ENCODE measurements at places on chromosomes 6 and 20. TPM values are rescaled to one million over a fixed set of nuclear protein-coding genes. Genes with fewer than 3 reads are reported as not detected.

Gene PSORS1C2
- not detected for total RNA-seq

Gene TRIM10
- not detected for total RNA-seq

Gene PARD6B
- 10.8 TPM for total RNA-seq

Gene PCK1
- total RNA-seq, result 2.2 TPM

Gene F13A1
- 306 TPM for total RNA-seq

Gene RCAN2
- 5.8 TPM for total RNA-seq

Gene AIF1
- total RNA-seq, result 18.4 TPM

Gene APCDD1L
- total RNA-seq, result 0.74 TPM

Gene KCNQ5
- 0.10 TPM for total RNA-seq

Gene KHDC1
- not detected for total RNA-seq

Gene EYA2
- 0.77 TPM for total RNA-seq

- H3K4me1 ChIP-seq, result no peaks in the 10 kb centered on the region
- no peak overlapping the region for H3K27ac ChIP-seq
- no peaks in the 10 kb centered on the region for H3K27me3 ChIP-seq
- H3K4me3 ChIP-seq, result no peak overlapping the region
Measured at GRCh38 chr6:107408714-107409113, 50.6 kb downstream of the PDSS2 start.

DNA sequence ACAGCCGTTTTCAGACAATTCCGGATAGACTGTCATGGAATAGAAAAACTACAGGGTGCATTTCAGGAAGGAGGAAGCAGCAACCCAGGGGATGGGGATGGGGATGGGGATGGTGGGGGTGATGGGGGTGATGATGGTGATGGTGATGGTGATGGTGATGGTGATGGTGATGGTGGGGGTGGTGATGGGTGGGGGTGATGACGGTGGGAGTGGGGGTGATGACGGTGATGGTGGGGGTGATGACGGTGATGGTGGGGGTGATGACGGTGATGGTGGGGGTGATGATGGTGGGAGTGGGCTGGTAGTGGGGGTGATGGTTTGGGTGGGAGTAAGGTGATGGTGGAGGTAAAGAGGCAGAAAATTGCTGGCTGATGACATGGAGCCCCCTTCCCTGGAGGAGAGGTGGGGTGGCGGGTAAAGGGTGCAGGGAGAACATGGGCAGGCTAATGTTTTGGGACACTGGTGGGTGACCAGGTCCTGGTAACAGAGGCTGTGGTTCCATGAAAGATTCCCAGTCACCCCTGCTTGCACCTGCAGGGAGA lies 17.5 kb downstream of the LAMA5 start:
- H3K36me3 ChIP-seq, result peaks cover 25% of the 10 kb centered on the region
- no peak overlapping the region for H3K4me3 ChIP-seq
- no peak overlapping the region for H3K27ac ChIP-seq

GRCh38 chr6:119230160-119230559 lies 119.4 kb downstream of the MAN1A1 start:
- no peaks in the 10 kb centered on the region for H3K27me3 ChIP-seq
- H3K4me1 ChIP-seq, result no peaks in the 10 kb centered on the region
- H3K27ac ChIP-seq, result no peak overlapping the region
- H3K36me3 ChIP-seq, result no peaks in the 10 kb centered on the region
- no peak overlapping the region for H3K4me3 ChIP-seq
- no peak for DNase-seq

GRCh38 chr6:49946835-49947234 lies 17.1 kb downstream of the DEFB114 start:
- DNase-seq, result no peak
- no peaks in the 10 kb centered on the region for H3K36me3 ChIP-seq
- H3K4me1 ChIP-seq, result no peaks in the 10 kb centered on the region
- H3K27ac ChIP-seq, result no peak overlapping the region
- no peak overlapping the region for H3K4me3 ChIP-seq

GRCh38 chr6:142613981-142614380 lies 312.2 kb downstream of the ADGRG6 start:
- no peaks in the 10 kb centered on the region for H3K4me1 ChIP-seq
- H3K27me3 ChIP-seq, result no peaks in the 10 kb centered on the region
- H3K4me3 ChIP-seq, result no peak overlapping the region

- no peak overlapping the region for H3K4me3 ChIP-seq
- H3K27ac ChIP-seq, result no peak overlapping the region
Measured at GRCh38 chr6:100899202-100899601, 18.1 kb upstream of the ASCC3 start.

DNA sequence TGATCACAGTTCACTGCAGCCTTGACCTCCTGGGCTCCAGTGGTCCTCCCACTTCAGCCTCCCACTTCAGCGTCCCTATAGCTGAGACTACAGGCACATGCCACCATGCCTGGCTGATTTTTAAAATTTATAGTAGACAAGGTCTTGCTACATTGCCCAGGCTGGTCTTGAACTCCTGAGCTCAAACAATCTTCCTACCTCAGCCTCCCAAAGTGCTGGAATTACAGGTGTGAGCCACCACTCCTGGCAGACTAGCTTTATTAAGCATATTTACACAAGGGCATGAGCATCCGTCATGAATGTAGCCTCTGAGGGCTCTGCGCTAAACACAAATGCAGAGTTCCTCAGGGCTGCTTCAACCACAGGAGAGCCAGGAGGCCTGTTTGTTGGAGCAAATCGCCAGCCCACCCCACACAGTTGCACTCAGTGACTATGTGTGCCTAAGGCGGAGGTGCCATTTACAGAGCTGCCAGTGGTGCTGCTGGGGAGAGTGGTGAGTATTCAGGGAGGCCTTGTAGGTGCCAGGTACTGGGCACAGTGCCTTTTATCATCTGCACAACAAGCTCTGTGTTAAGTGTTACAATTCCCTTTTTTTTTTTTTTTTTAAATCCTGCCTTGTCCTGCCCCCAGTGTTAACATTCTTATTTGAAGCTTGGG lies 78.2 kb downstream of the PSMG4 start:
- H3K36me3 ChIP-seq, result no peaks in the 10 kb centered on the region
- no peak overlapping the region for H3K27ac ChIP-seq
- no peak overlapping the region for H3K4me3 ChIP-seq
- H3K27me3 ChIP-seq, result no peaks in the 10 kb centered on the region
- peaks cover 15% of the 10 kb centered on the region for H3K4me1 ChIP-seq
- DNase-seq, result no peak

DNA sequence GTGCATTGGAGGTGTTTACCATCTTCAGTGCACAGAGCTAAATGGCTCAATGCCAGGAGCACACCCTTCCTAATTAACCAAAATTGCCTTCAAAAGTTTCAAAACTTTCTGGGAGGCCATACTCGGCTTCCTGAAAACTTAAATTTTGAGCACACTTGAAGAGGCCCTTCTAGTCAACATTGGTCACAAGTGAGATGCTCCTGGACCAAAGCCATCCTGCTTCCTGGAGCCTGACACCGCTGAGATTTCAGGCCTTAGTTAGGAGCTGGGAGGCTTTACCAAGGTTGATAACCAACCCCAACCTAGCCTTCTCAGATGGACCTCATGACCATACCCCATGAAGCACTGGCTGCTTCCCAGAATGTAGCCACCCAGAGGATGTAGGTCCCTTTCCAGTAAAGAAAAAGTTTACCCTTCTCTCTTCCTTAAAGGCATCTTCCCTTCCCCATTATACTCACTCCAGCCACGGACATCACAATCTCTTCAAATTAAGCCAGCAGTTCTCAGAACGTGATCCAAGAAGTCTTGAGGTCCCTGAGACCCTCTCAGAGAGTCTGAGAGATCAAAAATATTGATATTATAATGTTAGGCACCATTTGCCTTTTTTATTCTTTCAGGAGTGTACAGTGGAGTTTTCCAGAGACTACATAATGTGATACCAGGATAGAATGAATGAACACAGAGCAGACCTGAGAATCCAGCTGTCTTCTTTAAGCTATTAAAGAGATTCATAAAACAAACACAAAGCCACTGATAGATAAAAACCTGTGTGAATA lies 32.8 kb upstream of the SPTLC3 start:
- no peak overlapping the region for H3K27ac ChIP-seq
- no peaks in the 10 kb centered on the region for H3K27me3 ChIP-seq
- no peaks in the 10 kb centered on the region for H3K36me3 ChIP-seq
- DNase-seq, result no peak
- no peak overlapping the region for H3K4me3 ChIP-seq

- no peak for DNase-seq
- H3K4me3 ChIP-seq, result no peak overlapping the region
- no peak overlapping the region for H3K27ac ChIP-seq
- no peaks in the 10 kb centered on the region for H3K36me3 ChIP-seq
- no peaks in the 10 kb centered on the region for H3K4me1 ChIP-seq
Measured at GRCh38 chr6:168091381-168092264, 12.6 kb upstream of the FRMD1 start.

- no peak overlapping the region for H3K4me3 ChIP-seq
- no peaks in the 10 kb centered on the region for H3K27me3 ChIP-seq
- H3K4me1 ChIP-seq, result no peaks in the 10 kb centered on the region
- no peak overlapping the region for H3K27ac ChIP-seq
Measured at GRCh38 chr6:162852840-162853577, 125.2 kb downstream of the PACRG start.

DNA sequence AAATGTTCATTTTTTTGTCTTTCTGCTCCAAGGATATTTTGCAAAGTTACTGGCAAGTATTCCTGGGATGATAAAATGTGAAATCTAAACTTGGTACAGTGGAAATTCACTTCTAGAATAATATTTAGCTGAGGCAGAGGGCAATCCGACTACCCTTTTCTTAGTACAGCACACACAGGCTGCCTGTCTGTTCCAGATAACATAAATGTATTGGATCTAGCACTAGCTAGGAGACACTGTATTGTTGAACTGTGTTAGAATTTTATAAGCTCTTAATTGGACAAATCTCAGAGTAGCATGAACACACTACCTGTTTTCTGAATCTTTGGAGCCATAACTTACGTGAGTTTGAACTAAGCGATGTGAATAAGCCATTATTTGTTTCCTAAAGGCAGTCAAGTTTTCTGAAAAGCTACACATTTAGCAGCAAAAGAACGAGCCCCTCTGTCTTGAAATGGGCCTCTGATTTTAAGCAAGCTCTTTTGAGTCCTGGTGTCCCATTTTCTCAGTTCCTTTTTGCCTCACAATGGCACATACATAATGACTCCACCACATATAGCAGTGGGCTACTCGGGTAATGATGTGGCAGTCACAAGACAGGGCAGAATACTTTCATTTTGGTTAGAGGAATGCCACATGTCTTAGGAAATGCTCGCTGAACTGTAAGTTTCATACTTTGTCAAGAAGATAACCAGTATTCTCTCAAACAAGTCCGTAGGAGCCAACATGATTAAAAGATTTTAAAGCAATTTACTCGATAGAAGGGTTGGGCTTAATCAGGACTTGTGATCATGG lies 116.5 kb upstream of the ESR1 start:
- peak overlapping the region; percentile 75 for H3K27ac ChIP-seq
- no peaks in the 10 kb centered on the region for H3K36me3 ChIP-seq
- no peaks in the 10 kb centered on the region for H3K27me3 ChIP-seq
- no peak for DNase-seq
- no peaks in the 10 kb centered on the region for H3K4me1 ChIP-seq
- H3K4me3 ChIP-seq, result peak overlapping the region; percentile 8

- H3K4me3 ChIP-seq, result no peak overlapping the region
- H3K27ac ChIP-seq, result no peak overlapping the region
- H3K4me1 ChIP-seq, result no peaks in the 10 kb centered on the region
- H3K27me3 ChIP-seq, result no peaks in the 10 kb centered on the region
Measured at GRCh38 chr6:2919401-2919800, 16.3 kb upstream of the SERPINB9 start.

- no peaks in the 10 kb centered on the region for H3K4me1 ChIP-seq
- no peaks in the 10 kb centered on the region for H3K36me3 ChIP-seq
- no peak overlapping the region for H3K27ac ChIP-seq
Measured at GRCh38 chr6:124551711-124552233, 410.5 kb upstream of the RNF217 start.

DNA sequence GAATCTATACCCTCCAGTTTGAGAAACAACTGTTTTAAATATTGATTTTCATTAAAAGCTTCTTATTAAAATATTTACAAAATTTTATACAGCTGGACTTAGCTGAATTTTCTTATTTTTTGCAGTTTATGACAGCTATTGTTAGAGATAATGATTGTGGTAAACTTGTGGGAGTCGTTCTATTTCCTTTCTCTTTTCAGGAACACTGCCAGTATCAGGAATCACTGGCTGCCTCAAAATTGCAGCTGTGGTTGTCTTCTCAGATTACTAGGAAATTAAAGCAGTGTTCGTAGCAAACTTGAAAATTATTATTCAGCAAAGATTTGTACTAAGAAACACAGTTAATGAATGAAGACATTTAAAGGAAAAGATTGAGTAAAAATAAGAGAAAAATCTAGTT lies 311.0 kb downstream of the CENPW start:
- no peak overlapping the region for H3K27ac ChIP-seq
- no peaks in the 10 kb centered on the region for H3K36me3 ChIP-seq
- H3K4me1 ChIP-seq, result no peaks in the 10 kb centered on the region
- no peak overlapping the region for H3K4me3 ChIP-seq

DNA sequence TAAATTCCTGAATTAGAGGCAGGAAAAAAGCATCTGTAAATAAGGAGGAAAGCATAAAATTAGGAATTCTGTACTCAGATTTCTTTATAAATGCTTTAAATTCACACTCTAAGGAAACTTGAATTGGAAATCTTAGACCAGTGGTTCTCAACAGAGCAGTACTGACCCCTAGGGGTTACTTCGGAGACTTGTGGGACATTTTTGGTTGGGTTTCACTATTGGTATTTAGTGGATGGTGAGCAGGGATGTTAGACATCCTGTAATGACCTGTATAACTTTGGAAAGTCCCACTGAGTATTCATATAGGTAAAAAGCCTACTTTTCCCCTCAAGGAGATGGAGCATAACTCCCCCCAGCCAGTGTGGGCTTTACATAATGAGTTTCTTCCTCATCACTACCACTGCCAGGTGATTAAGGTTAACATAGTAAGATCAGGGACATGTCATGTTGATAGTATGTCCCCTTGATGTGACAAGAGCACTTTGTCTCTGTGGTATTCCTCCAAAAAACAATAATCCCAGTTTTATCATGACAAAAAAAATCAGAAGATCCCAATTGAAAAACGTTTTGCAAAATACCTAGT lies 31.0 kb downstream of the GLO1 start:
- no peaks in the 10 kb centered on the region for H3K27me3 ChIP-seq
- H3K36me3 ChIP-seq, result no peaks in the 10 kb centered on the region
- no peak overlapping the region for H3K4me3 ChIP-seq
- peaks cover 12% of the 10 kb centered on the region for H3K4me1 ChIP-seq
- no peak overlapping the region for H3K27ac ChIP-seq
- DNase-seq, result peak; percentile 28

DNA sequence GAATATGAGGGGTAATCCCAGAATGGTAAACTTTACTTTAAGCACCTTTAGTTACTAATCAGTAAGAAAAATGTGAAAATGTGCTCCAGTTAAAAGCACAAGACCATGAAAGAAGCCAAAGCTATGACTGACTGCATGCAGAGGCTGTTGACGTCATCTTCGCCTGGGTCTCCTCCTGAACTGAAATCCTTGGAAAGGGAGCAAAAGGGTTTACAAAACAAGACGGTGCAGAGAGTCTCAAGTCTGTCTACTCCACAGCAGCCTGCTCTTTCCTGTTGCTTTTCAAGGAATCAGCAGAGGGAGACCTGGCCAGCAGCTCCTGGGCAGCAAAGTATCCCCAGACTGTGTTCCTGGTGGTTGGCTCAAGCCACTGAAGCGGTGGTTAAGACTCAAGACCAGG lies 10.2 kb downstream of the FKBP1A start:
- no peaks in the 10 kb centered on the region for H3K27me3 ChIP-seq
- H3K4me1 ChIP-seq, result peaks cover 69% of the 10 kb centered on the region
- no peak overlapping the region for H3K4me3 ChIP-seq
- peaks cover 7% of the 10 kb centered on the region for H3K36me3 ChIP-seq
